GM23338 (cell line): ENCODE measurements at places on chromosomes 6 and 20. TPM values are rescaled to one million over a fixed set of nuclear protein-coding genes. Genes with fewer than 3 reads are reported as not detected.

The WFDC6 gene
- not detected in 2 replicates for total RNA-seq

The EBF4 gene
- total RNA-seq, result 0.50 and 0.66 TPM in 2 replicates

The MEP1A gene
- total RNA-seq, result not detected in 2 replicates

The PROCR gene
- 32.9 and 45.2 TPM in 2 replicates for total RNA-seq

The KIAA1755 gene
- total RNA-seq, result 0.12 and 0.28 TPM in 2 replicates

The ZC2HC1B gene
- total RNA-seq, result not detected in 2 replicates

The NHSL1 gene
- 21.2 and 24.5 TPM in 2 replicates for total RNA-seq
